T-helper 9 cell (primary cell): ENCODE measurements at places on chromosomes 3 and 15.

DNA sequence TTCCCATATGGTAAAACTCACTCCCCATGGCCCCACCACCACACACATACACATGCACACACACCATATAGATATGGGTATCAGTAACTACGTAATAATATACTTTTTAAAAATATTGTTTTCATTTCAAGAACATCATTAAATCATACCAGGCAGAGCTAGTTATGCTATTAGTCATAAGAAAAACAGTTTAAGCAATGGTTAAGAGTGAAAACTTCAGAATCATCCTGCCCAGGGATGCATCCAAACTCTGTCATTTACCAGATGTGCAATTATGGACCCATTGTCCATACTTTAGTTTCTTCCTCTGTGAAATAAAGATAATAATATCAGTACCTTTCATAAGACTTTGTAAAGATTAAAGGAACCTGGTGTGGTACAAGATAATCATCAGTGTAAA is 608.3 kb downstream of the RBMS3 start:
- DNase-seq: no peak

DNA sequence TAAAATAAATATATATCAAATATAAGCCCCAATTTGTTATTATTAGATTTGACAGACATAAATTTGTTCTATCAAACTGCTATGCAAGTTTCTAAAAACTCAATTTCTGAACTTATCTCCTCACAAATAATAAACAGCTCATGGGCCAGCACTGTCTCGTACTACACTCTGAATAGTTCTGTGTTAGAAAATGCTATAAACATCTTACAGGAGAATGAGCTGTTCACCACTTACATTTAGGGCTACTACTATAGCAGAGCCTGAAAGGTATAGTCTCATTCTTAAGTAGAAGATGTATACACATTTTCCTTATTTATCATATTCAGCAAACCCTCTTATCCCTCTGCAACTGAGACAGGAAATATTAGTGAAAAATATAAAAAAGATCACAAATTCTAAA is 12.6 kb downstream of the SLC12A6 start:
- no peak for DNase-seq

- DNase-seq: no peak
Observed at GRCh38 chr15:69190091-69190490, 29.7 kb downstream of the GLCE start.

GRCh38 chr3:176914764-176915163 is 282.5 kb downstream of the TBL1XR1 start:
- no peak for DNase-seq

GRCh38 chr3:140924097-140924873 is 17.4 kb upstream of the SLC25A36 start:
- DNase-seq: no peak

DNA sequence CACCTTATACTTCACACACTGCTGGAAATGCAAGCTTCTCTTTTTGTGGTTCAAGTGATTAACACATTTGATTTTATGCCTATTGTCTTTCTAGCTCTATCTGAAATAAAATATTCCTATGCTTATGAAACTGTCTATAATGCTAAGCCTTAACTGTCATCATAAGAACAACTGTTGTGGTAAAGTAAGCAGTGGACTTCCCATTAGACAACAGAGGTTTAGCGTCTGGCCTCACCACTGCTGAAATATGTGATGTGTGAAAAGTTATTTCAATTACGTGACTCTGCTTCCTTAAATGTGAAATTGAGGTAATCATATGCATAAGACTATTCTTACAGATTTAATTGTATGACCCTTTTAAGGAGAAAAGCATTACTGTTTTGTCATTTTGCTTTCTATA is 140.2 kb upstream of the LYSMD4 start:
- DNase-seq: no peak

GRCh38 chr15:32766101-32766500 is 48.3 kb downstream of the GREM1 start:
- DNase-seq: no peak

DNA sequence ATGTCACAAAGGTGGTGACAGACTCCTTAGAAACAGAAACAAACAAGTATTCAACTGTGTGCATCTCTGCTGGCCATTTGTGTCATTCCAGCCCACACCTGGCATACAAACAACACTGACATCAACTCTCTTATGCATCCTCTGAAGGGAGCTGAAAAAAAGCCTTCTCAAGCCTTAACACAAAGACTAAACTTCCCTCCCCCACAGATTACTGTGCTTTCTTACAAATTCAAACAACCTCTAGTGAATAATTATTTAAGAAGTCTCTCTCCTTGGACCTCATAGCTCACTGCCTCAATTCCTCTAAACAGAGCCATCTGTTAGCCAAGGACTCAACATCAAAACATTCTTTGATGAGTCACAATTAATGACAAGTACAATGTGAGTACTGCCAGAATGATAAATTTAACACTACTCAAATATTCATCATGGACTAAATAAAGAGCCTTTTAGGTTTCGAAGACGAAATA is 132.1 kb downstream of the WDR76 start:
- DNase-seq: no peak

- DNase-seq: no peak
Observed at GRCh38 chr3:42339321-42339720, 71.1 kb downstream of the LYZL4 start.

DNA sequence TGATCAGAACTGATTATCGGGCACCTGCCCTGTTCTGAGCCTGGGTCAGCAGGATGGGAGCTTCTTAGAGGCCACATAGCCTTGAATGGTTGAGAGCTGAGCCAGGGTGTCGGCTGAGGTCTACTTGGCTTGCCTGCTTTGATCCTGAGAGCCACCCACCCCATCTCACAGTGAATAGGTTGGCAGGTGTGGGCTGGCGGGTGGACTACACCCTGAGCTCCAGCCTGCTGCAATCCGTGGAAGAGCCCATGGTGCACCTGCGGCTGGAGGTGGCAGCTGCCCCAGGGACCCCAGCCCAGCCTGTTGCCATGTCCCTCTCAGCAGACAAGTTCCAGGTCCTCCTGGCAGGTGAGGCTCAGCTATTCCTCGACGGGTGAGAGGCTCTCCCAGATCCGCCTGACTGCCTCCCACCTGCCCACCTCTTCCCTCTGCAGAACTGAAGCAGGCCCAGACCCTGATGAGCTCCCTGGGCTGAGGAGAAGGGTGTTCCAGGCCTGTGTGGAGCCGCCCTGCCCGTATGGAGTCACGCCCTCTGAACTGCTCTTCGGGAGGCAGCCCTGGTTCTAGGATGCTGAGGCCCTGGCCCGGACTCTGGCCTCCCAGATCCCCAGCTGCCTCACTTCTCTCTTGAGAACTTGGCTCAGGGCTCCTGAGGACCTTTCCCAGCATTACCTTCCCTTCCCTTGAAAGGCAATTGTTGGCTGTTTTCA is 3.8 kb downstream of the COMMD4 start:
- DNase-seq: no peak

GRCh38 chr3:67009716-67010115 is 11.6 kb downstream of the KBTBD8 start:
- DNase-seq: no peak

DNA sequence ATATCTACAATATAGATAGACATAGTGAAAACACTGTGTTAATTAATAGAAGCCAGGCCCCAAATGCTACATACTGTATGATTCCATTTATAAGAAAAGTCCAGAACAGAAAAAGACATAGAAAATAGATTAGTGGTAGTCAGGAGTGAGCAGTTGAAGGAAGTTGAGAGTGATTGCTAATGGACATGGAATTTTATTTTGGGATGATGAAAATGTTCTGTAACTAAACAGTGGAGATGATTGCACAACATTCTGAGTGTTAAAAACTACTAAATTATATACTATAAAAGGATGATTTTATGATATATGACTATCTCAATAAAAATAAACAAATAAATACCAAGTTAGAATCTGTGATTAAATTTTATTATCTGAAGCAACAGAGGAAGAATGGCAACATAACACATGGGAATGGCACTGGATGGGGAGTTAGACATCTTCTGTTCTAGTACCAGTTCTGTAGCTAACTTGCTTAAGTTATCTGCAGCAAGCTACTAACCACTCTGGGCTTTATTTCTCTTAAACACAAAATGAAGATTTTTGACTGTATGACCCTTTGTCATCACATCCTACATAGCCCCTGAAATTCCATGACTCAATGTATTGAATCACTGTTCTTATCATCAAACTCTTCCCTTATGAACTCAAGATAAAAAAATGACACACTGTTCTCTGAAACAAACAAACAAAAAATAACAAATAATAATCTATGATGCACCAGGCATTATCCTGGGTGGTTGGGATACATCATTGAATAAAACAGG is 612.7 kb downstream of the TBL1XR1 start:
- DNase-seq: no peak

DNA sequence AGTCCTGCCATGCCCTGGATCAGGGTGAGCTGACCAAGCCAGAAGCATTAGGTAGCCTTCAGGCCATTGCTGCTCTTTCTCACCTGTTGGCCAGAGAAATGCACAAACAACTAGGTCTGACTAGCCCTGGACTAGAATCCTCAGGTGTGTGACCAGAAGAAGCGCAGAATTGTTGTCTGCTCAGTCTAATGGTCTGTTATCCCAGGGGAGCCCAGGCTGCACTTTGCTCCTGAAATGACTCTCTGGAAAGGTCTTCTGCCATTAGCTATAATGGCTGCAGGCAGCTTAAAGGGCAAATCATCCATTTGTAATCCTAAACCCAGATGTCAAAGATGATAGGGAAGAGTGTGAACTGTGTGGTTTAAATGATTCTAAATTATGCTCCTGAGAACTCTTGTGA is 246.1 kb downstream of the NFKBIZ start:
- DNase-seq: no peak

- DNase-seq: no peak
Observed at GRCh38 chr15:69997813-69998212, 99.9 kb downstream of the TLE3 start.

DNA sequence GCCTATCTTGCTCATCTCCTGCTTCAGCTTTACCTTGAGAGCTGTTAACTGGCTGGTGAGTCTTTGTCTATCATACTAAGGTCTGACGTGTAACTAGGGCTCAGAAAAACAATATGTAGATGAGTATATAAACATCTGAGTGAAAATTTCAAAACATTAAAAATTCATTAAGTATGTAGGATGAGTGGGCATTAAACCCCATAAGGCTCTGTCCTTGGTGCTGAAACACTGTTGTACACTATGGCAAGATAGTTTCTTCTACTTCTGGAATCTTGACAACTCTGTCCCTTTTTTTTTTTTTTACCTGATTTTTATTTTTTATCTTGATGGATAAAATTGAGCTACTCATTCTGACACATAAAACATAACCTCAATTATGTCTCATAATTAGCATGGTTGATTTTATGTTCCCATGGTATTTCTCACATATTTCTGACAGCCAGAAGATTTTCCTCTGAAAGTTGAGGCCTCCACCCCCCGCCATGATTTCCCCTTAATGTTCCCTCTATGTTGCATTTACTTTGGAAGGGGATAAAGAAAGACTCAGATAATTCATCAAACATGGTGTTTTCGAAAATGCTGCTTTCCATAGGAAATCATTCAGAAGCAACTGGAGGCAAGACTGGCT is 54.3 kb downstream of the DGKG start:
- DNase-seq: no peak

DNA sequence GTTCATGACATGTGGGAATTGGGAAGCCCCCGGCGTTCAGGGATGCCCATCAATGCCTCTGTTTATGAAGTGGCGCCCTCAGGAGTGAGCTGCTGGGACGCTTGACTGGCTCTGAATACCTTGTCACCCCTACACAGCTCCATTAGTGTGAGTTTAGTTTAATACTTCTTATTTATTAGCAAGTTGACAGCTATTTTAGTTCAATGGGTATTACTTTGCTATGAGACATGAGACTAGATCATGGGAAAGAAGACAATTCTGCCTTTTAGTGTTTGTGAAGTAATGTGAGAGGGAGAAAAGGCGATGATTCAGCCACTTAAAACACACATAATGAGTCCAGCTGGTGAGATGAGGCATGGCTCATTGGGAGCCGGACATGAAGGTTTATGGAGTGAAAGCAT is 678.5 kb downstream of the NR2F2 start:
- no peak for DNase-seq

DNA sequence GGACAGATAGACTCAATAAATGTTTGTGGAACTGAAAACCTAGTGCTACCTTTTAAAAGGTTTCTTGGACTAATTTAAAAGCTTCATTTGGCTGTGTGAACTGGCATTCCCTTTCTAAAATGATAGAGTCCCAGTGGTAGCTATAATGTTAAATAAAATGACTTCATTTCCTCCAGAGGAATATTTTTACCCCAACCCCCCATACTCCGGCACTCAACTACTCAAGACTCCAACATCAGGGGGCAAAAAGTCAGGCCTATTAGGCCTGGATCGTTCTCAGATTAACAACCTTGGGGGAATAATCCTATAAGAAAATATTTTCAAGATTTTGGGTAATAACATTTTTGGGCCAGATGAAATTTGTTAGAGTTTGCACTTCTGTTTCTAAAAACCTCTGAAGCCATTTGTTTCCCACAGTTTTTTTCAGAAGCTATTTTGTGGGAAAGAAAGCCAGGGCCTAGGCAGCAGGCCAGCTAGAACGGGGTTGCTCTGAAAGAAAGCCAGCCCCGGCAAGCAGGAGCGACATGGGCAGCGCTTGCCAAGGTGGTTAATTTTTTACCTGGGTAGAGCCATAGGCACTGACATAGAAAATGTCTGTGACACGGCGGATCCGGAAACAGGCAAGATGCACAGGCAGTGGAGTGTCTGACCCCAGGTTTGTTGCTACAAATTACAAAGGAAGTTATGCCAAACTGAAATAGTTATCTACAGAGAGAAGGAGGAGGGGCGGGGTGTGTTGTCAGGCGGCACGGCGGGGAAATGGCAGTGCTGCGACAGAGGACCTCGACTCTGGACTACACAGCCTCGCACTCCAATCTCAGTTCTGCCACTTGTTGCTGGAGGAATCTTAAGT is 84.6 kb downstream of the MAGI1 start:
- DNase-seq: no peak

DNA sequence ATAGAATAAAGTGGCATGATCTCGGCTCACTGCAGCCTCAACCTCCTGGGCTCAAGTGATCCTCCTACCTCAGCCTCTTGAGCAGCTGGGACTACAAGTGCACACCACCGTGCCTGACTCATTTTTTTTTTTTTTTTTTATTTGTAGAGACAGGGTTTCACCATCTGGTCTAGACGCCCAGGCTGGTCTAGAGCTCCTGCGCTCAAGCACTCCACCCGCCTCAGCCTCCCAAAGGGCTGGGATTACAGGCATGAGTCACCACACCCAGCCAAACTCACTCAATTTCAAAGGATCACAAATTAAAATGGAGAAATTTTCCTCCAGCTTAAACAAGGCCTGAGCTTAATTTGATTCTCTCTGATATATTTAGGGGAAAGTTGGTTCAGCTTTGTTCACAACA is 27.3 kb upstream of the NMB start:
- no peak for DNase-seq

GRCh38 chr15:32936283-32936918 is 218.6 kb downstream of the GREM1 start:
- DNase-seq: no peak

DNA sequence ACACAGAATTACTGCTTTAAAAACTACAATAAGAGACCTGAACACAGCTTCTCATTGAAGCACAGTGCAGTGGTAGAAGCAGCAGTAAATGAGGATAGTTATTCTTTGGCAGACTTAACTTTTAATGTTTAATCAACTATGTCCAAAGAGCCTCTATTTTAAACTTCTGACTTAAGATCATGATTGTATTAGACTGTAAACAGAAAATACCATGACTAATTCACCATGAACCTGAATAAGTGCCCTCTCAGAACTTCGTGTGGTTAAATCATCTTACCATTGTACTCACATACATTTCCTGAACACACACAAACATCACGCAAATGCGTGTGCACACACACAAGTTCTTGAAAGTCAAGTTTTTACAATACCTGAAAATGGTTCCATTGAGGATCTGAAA is 13.9 kb downstream of the CEP152 start:
- DNase-seq: no peak

- no peak for DNase-seq
Observed at GRCh38 chr3:158347966-158348365, 223.0 kb upstream of the MLF1 start.
